ENCODE measurements at places on chromosomes 6 and 20. TPM values are rescaled to one million over a fixed set of nuclear protein-coding genes. Genes with fewer than 3 reads are reported as not detected.

Gene MYBL2
- total RNA-seq: 41.4 TPM

Gene IPCEF1
- total RNA-seq: 20.2 TPM

Gene OXT
- not detected for total RNA-seq

Gene CHRNA4
- not detected for total RNA-seq

Gene DEF6
- 133 TPM for total RNA-seq

Gene TRERF1
- 32.4 TPM for total RNA-seq

Gene CFAP61
- total RNA-seq: not detected

Gene RWDD2A
- total RNA-seq: 1.4 TPM

Gene SEMG1
- total RNA-seq: not detected

Gene THBD
- not detected for total RNA-seq

Gene LAMA2
- 0.28 TPM for total RNA-seq

Gene LAMA4
- total RNA-seq: not detected

Gene NFATC2
- 41.1 TPM for total RNA-seq

Gene POLR3F
- 5.8 TPM for total RNA-seq

Gene GID8
- total RNA-seq: 34.6 TPM

Gene CD40
- total RNA-seq: 7.8 TPM

Gene GABRR2
- 0.64 TPM for total RNA-seq

Gene PROKR2
- total RNA-seq: not detected

Gene HAO1
- not detected for total RNA-seq

Gene SYNGAP1
- 156 TPM for total RNA-seq

Gene TRIM31
- not detected for total RNA-seq

Gene PMEPA1
- total RNA-seq: 2.3 TPM

Gene SYCP2L
- total RNA-seq: 0.50 TPM

Gene KHDC1
- 7.7 TPM for total RNA-seq

Gene NHLRC1
- total RNA-seq: not detected

Gene CDH22
- total RNA-seq: not detected

Gene HCRTR2
- total RNA-seq: not detected

Gene COL11A2
- total RNA-seq: 3.3 TPM

Gene MOCS3
- total RNA-seq: 5.4 TPM

Gene MOXD1
- total RNA-seq: not detected

Gene FAM217A
- not detected for total RNA-seq

Gene SNAP91
- not detected for total RNA-seq

Gene GCNT2
- 0.73 TPM for total RNA-seq

Gene ADAM33
- not detected for total RNA-seq

Gene ZBTB22
- 20.0 TPM for total RNA-seq

Gene HLA-DPB1
- 21.4 TPM for total RNA-seq

Gene AIF1
- 9.1 TPM for total RNA-seq

Gene ZGPAT
- 24.7 TPM for total RNA-seq

Gene CDC25B
- 86.7 TPM for total RNA-seq

Gene FILIP1
- total RNA-seq: not detected

Gene HECA
- 67.0 TPM for total RNA-seq

Gene FHL5
- total RNA-seq: not detected

Gene PRDM13
- total RNA-seq: not detected

Gene PLAGL1
- 77.8 TPM for total RNA-seq

Gene LRFN2
- not detected for total RNA-seq

Gene ANKRD66
- not detected for total RNA-seq

Gene XKR7
- total RNA-seq: 0.04 TPM

Gene LY6G6F
- not detected for total RNA-seq

Gene SF3B5
- total RNA-seq: 114 TPM

Gene BPIFB1
- not detected for total RNA-seq

Gene EPPIN
- total RNA-seq: not detected

Gene HLA-DOA
- total RNA-seq: 0.56 TPM

Gene PLN
- 0.52 TPM for total RNA-seq

Gene ZNF292
- total RNA-seq: 209 TPM

All from activated T-helper 17 cell treated with anti-CD3 and anti-CD28 coated beads, Interleukin-2, amount 50 U/mL, for 72 hours (primary cell).